ENCODE measurements at places on chromosomes 11 and 22. TPM values are rescaled to one million over a fixed set of nuclear protein-coding genes. Genes with fewer than 3 reads are reported as not detected.

DNA sequence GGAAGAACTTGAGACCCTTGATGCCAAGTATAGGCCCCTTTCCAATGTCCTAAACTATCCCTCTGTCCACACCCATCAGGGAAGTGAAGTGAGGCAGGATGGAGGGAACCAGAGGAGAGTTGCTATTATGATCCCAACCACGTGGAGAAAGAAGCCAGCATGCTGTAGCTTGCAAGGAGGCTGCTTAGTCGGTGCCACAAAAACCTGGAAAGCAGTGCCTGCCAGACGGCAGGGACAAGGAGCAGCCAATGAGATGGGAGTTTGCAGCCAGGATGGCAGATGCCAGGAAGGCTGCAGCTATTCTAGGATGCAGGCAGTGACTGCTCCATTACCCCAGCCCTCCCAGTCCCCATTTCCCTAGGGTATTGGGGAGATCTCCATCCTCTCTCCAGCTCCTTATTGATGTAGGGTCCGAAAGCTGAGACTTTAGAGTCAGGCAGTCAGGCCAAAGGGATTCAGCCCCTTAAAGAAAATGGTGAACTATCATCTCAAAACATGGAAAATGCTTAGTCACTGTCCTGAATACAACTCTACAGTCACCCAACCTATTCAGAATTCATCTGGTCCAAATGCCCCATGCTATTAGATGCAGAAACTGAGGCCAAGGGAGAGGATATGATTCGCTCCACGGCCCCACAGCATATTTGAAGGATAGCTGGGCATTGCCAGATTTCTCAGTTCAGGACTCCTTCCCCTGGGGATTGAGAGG lies 18.4 kb upstream of the LRRC55 start:
- DNase-seq = no peak

DNA sequence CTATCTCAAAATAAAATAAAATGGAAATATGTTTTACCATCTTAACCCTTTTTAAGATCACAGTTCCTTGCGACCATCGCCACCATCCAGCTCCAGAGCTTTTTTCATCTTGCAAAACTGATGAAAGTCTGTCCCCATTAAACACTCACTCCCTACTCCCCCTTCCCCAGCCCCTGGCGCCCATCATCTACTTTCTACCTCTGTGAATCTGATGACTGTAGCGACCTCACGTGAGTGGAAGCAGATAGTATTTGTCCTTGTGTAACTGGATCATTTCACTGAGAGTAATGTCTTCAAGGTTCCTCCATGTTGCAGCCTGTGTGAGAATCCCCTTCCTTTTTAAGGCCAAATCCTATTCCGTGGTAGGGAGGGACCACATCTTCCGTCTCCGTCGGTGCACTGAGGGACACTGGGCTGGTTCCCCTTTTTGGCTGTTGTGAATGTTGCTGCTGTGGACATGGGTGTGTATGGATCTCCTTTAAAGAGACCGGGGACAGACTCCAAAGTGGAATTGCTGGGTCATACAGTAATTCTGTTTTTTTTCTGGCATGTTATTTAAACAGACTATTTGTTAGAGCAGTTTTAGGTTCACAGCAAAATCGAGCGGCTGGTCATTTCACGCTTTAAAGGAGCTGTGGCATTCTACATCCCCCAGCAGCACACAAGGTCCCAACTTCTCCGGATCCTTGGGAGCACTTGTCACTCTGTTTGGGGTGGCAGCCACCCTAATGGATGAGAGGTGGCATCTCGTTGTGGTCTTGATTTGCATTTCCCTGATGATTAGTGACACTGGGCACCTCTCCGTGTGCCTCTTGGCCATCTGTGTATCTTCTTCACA lies 120.0 kb downstream of the KCNQ1 start:
- DNase-seq = no peak

- no peak for DNase-seq
Measured at GRCh38 chr11:61645179-61645868, 34.9 kb upstream of the DAGLA start.

- DNase-seq = no peak
Measured at GRCh38 chr11:57637626-57638004, 12.1 kb downstream of the YPEL4 start.

GRCh38 chr11:67120881-67121710 lies 2.0 kb downstream of the KDM2A start:
- peak; percentile 45 for DNase-seq

ARHGAP42 gene
- total RNA-seq = 6.0 TPM

C1QTNF4 gene
- total RNA-seq = 0.34 TPM

- no peak for DNase-seq
Measured at GRCh38 chr11:93051186-93051585, 81.7 kb downstream of the MTNR1B start.

GRCh38 chr11:117501237-117501898 lies 173.7 kb downstream of the CEP164 start:
- no peak for DNase-seq

GDPD5 gene
- total RNA-seq = 40.7 TPM

DNA sequence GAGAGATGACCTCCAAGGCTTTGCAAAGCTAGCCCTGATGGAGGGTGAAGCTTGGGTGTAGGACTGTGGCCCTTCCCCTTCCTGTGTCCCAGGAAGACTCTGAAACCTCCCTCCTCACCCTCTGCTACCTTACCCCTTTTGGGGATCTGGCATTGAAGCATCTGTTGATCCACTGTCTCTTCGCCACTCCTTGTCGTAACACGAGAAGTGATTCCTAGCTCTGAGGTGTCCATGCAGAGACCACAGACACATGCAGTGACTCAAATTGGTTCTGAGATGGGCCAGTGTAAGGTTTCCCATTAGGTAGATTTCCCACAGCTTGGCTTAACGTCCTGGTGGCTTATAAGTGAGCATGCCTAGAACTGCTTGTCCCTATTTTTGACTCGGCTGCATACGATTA lies 101.4 kb downstream of the ZBTB16 start:
- DNase-seq = no peak

DNA sequence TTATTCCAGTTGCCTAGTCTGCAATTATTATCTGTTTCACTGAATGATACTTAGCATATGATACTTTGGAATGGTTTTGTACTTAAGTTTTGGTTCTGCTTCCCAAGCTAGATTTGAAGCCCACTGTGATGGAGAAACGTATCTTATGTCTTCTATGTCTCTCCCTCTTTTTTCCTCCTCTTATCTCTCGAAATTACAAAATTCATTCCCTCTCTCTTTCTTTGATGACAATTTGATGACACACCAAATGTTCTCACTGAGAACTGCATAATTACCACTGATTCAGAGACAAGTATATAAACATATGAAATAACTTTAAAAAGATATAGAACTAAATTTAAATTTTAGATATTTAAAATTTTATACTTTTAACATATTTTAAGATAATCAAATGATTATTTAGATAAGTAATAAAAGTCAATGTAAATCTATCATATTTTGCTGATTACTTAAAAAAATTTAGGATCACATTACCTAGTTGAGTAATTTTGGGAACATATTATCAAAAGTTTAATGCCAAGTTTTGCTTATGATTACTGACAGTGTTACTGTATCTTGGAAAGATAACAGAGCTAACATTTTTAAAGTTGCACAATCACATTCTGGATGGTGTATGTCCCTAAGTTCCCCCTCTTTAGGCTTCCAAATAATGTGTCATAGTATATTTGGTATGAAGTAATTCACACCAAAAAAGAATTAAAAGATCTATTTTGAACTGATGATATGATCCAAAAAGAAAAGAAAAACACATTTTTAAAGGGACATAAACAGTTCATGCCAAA lies 255.3 kb downstream of the SBF2 start:
- DNase-seq = no peak

DNA sequence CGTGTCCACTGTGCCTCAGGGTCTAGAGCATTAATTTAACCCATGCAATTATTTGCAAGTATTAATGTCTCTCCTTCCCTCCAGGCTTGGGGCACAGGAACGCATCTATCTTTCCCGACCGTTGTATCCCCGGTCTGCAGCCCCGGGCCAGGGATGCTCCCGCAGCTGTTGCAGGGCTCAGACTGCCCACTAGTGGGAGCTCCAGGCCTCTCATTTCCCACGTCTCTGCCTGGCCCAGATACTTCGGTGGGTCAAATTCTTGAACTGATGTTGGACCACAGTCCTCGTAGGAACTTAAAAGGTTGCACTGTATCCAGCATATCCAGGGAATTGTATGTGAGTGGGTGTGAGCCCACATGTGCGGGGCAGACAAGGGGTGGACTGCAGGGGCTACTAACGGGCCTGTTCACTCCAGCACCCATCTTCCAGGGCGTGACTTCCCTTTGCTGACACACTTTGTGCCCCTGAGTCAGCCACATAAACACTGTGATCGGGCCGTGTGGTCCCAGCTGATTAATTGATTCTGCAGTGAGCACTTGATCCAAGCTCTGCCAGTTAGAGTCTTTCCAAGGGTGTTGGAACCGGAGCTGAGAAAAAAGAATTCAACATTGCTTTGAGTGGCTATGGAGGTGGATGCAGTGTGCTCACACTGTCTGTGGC lies 451.3 kb downstream of the TBC1D22A start:
- DNase-seq = peak; percentile 39

CHADL gene
- total RNA-seq = 1.1 TPM

GRCh38 chr11:64917663-64917995 lies 620 bp upstream of the ATG2A start:
- no peak for DNase-seq
